Effector CD8-positive, alpha-beta T cell (primary cell): ENCODE measurements at places on chromosomes 16 and 17.
A peak's percentile ranks its signal among the peaks of the same experiment; 100 is the strongest.

DNA sequence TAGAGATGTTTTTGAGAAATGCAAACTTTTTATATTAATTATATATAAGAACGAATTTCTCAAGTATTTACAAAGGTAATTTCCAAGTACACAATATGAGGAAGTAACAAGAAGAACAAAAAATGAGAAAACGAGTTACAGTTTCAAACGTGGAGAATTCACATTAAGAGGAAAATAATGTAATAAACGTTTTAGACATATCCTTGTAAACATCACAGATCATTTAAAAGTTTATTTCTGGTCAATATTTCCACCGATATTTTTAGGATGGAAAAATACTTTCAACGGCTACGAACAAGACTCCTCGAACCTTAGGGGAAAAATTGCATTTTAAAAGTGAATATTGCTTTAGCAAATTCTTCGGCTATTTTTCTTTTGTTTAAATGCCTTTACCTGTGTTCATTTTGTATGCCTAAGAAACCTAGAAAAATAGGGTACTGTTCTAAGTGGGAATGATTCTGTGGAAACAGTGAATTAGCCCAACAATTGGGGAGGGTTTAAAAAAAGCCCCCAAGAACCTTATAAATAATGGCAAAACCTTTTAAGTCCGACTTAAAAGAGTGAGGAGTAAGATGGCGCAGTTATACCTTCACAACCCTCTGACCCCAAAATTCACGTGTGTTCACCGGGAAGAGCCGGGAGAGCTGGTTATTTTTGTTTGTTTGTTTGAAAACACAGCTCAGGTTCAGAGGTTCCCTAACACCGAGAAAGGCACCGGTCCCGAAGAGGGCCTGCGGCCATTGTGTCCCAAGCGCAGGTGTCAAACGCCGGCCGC, 3.3 kb downstream of the HNF1B start:
- DNase-seq: no peak

- no peak for DNase-seq
These were observed 1.0 kb downstream of the ST3GAL2 start for GRCh38 chr16:70437582-70438557.

DNA sequence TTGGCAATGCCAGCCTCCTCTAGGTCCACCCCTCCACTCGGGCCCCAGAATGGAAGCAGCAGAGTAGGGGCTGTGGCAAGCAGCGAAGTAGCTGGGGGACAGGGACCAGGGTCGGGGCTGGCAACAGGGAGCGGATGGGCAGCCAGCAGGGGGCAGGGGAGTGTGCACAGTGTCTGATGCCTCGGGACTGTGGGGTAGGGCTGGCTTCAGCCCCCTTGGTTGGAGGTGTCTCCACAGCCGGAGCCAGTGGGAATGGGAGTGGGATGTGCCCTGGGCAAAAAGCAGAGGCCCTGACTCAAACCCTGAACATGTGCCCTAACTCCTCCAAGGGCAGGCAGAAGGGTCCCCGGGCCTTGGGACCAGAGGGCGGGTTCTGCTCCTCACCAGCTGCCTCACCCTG, 18.5 kb upstream of the ARHGAP27 start:
- DNase-seq: no peak

DNA sequence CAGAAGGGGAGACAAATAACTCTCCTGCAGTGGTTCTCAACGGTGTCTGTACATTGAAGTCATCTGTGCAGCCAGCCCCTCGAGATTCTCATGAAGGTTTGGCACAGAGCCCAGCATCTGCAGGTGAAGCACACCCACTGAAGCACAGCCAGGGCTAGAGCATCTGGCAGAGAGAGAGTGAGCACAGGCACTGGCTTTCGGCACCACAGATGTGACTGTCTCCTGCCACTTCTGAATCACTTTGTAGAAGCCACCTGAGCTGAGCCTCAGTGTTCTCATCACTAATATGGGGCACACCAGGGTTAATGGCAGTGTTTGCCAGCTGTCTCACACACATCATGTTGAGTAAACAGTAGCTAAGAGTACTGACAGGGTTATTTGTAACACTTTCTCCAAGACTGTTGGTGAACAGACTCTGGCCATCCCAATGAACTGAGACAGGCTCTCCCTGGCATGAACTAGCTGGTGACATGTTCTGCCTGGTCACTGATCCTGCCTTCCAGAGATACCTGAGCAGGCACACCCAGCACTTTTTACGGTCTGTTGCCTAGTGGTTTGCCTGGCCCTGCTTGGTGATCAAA, 10.9 kb downstream of the HSPB9 start:
- peak; percentile 20 for DNase-seq

DNA sequence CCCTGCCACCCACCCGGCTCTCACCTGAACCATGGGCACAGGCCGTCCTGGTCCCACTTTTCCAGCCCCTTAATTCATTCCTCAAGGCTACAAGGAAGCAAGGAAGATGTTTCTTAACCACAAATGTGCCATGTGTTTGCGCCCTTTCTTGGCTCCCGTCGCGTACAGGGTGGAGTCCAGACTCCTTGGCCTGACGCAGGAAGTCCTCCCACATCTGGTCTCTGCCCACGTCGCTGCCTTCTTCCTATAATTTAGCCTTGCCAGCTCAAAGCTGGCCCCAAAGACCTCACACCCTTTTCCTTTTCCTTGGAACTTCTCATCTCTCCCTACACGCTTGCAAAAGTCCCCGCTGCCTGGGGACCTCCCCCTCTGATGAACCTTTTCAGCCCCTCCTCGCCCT, 38.8 kb upstream of the BHLHA9 start:
- DNase-seq: no peak

GRCh38 chr17:82385559-82386254, 14.1 kb downstream of the UTS2R start:
- no peak for DNase-seq

DNA sequence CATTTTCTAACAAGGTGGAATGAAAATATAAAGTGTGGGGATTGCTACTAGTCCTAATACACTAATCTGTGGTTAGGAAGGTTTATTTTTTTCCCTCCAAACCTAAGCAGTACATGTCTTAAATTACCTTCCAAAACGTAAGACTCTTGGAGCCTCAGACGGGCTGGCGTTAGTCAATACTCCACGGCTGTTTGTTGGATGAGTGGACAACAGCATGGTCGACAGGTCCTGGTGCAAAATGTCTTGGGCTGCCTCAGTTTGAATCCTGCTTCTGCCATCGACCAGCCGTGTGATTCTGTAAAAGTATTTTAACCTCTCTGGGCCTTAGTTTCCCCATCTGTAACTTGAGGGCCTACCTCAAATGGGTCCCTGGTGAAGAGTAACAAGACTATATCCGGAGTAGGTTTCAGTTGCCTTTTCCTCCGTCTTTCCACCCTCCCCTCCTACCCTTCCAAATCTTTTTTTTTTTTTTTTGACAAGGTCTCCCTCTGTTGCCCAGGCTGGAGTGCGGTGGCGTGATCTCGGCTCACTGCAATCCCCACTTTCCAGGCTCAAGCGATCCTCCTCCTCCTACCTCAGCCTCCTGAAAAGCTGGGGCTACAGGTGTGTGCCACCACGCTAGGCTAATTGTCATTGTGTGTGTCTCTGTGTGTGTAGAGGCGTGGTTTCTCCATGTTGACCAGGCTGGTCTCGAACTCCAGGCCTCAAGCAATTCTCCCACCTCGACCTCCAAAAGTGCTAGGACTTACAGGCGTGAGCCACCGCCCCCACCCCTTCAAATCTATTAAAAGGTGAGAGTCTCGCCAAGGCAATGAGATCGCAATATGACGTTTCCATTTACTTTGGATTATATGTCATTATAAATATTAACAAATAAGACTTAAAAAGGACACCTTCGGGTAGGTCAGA, 5.8 kb downstream of the SCGB1C2 start:
- no peak for DNase-seq

DNA sequence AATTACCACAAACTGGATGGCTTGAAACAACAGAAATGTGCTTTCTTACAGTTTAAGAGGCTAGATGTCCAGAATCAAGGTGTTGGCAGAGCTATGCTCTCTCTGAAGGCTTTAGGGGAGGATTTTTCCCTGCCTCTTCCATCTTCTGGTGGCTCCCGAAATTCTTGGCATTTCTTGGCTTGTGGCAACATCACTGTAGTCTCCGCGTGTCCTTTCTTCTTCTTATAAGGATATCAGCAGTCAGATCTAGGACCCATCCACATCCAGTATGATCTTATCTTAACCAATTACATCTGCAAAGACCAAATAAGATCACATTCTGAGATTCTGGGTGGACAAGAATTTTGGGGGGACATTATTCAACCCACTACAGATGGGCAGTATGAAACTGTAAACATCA, 119.2 kb upstream of the PMFBP1 start:
- no peak for DNase-seq

DNA sequence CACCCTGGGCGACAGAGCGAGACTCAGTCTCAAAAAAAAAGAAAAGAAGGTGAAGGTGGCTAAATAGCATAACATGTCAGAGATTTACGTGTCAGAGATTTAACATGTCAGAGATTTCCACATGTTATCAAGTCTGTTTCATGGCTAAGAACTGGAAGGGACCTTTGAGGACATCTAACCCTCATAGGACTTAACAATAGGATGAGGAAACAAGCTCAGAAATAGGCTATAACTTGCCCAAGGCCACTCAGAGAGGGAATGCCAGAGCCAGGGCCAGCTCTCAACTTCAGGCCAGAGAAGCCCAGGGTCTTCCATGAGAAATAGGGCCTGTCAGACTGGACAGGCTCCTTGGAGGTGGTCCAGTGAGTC, 26.8 kb upstream of the ZNF629 start:
- no peak for DNase-seq

- no peak for DNase-seq
These were observed 236.6 kb downstream of the MRTFB start for GRCh38 chr16:14307527-14308367.

DNA sequence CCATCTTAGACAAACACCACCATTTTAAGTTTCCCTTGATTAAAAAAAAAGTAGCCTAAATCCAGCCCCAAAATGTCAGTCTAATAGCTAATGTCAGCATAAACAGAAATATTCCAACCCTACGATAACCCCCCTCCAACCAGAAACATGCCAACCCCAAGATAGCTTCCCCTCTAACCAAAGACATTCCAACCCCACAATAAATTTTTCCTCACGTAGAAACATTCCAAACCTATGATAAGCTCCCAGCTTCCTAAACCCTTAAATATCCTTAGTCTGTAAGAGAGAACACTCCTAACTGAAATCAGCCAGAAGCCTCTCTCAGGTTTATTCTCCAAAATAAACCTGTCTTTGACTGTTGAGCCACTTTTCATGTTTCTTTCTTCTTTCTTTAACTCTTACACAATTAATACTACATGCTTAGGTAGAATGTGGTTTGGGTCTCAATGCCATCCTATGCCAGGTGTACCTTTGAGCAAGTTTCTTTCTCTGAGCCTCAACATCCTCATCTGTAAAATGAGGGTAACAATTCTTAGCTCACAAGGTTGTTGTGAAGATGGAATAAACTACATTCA, 10.5 kb upstream of the KRT38 start:
- no peak for DNase-seq

GRCh38 chr17:1714427-1714979, 4.3 kb upstream of the TLCD2 start:
- DNase-seq: no peak

DNA sequence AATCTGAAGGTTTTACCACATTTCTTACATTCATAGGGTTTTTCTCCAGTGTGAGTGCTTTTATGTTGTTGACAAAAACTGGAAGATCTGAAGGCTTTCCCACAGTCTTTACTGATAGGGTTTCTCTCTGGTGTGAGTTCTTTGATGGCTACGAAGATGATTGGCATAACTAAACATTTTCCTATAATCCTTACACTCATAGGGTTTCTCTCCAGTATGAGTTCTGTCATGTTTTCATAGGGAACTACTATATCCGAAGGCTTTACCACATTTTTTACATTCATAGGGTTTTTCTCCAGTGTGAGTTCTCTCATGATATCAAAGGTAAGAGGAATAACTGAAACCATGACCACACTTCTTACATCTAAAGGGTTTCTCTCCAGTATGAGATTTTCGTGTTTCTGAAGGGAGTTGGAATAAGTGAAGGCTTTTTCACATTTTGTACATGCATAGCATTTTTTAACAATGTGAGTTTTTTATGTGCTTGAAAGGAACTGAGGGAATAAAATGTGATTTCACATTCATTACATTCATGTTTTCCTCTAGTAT, 1987.7 kb downstream of the TP53TG3F start:
- DNase-seq: no peak
